ENCODE measurements at places on chromosomes 3 and 15.

GRCh38 chr3:36488077-36488789 is 107.9 kb downstream of the STAC start:
- DNase-seq: peak; percentile 13

DNA sequence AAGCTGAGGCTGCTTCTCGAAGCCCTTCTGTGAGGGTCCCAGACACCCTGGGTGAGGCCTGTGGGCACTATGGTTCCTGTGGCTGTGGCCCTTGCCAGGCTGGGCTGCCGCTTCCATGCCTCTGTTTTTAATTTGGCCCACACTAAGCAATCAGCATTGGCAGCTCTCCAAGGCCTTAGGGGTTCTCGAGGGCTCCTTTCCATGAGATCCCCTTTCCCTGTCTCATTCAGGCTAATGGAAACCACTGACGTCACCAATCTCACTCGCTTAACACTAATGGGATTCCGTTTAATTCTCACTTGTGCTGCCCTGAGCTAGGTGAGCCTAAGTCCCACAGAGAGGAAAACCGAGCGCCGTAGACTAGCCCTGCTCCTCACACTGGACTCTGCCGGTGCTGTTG is 60.2 kb upstream of the RAB6B start:
- DNase-seq: no peak

- DNase-seq: no peak
Measured at GRCh38 chr3:71104556-71104955, 479.0 kb downstream of the FOXP1 start.

- DNase-seq: no peak
Measured at GRCh38 chr3:177512945-177513814, 315.9 kb upstream of the TBL1XR1 start.

DNA sequence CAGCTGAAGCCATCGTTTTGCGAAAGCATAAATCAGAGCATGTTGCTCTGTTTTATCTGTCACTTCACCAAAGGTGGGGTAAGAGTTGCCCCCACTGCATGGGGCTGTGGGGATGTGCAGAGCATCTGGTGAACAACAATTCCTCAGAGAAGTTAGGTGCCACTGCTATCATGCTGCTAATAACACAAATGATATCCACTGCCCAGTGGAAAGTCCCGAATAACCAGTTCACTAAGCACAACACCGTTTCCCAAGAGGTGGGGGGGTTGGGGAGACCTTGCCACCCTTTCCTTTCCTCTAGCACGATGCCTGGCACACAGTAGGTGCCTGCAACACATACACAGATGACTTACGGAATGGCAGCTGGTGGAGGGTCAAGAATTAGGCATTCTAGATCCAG is 38.6 kb downstream of the FAM3D start:
- no peak for DNase-seq

GRCh38 chr3:49930922-49931321 is 1.3 kb upstream of the MON1A start:
- peak; percentile 39 for DNase-seq

Measured in MM.1S (cell line).